ENCODE measurements at places on chromosomes 6 and 20. TPM values are rescaled to one million over a fixed set of nuclear protein-coding genes. Genes with fewer than 3 reads are reported as not detected.
A peak's percentile ranks its signal among the peaks of the same experiment; 100 is the strongest.

DNA sequence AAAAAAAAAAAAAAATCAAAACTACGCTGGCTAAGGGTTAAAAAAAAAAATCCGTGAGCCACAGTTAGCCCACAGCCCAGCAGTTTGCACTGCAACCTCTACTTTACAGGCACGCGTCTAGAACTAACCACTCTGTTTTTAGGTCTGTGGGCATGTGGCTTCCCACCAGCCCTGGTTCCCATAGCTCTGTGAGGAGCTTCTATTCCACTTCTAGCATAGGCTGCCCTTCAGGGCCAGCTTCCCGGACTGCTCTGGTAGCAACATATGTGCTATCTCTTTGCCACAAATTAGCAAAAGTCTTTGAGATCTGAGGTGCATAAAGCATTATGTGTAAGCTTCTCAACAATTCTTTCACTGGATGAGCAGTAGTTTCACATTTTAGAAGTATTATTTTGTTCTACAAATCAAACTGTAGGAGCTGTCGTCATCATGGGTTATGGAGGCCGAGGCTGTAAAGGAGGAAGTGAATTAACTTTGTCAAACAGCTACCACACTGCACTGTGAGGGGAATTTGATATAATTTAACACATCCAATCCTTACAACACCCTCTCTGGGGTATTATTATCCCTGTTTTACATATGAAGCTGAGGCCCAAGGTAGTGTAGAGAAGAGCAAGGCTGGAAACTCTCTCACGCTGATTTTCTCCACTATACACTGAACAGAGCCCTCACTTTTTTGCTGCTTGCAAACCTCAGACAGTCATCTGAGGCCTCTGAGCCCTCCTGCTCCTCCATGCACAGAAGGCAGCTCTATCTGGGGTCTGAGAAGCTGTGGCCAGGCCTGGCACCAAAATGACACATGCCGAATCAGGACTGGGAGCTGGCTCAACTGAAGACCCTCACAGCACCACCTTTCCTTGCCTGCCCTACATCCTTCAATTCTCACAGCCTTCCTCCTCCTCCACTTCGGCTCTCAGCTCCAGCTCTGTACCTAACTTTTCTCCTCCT, 35.4 kb downstream of the MAN1A1 start:
- peak; percentile 26 for DNase-seq

DNA sequence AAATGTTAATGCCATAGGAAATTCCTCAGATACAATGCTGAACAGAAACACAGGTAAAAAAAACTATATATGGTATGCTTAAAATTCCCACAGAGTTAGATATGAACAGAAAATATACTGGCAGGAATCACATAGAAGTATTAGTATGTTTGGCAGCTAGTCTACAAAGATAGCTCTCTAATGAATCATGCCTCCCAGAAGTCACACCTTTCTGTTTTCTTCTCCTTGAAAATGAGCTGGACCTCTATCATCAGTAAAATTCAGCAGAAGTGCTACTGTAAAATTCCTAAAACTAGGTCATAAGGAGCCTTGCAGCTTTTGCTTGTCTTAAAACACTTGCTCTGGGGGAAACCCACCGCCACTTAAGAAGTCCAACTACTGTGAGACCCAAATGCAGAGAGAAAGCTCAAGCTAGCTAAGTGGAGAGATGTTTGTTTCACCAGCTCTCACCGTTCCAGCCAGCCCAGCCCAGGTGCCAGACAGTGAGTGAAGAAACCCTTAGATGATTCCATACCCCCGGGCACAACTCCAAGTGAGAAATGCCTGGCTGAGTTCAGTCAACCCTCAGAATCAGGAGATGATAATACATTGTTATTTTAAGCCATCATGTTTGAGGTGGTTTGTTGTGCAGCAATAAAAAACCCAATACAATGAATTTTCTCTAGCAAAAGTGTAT, 43.0 kb downstream of the TSPYL4 start:
- no peak for DNase-seq

DNA sequence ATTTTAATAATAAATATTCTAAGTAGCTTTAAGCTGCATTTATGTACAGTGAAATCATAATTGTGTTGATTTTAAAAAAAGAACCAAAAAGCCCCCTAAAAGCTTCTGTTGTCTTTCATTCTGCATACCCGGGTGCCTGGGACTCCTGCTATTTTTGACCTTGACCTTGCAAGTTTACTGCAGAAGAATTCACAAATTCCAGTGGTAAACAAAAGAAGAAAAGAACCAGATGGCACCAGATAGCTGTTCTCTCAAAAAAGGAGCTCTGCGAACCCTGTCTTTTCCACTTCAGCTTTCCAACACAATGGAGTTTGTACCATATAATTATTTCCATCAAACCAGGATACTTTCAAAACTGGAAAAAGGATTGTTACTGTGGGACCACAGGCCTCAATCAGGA, 363.3 kb downstream of the SMOC2 start:
- DNase-seq, result no peak

DNA sequence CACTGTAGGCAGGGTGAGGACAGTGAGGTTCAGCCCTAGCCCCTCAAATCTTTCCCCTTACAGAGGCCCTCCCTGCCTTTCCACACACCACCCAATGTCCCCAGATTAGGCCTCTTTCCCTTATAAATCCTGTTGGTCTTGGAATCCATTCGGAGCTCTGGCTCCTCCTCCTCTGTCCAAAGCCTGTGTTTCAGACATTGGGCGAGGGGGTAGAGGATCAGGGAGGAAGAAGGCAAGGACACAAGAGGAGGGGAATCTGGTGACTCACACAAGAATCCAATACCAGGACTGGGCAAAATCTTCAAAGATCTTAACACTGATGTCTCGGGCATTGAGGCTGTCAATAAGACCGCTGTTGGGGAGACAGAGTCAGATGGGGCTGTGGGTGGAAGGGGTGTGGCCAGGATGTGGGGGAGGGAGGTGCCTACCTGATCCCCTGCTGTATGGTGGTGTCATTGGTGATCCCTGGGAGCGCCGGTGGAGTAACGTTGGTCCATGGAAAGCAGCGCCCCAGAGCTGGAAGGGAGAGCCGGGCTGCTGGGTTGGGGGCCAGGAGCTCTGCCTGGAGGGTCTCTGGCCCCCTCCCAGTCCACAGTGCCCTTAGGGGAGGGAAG, 7.6 kb downstream of the SLC44A4 start:
- DNase-seq, result no peak

DNA sequence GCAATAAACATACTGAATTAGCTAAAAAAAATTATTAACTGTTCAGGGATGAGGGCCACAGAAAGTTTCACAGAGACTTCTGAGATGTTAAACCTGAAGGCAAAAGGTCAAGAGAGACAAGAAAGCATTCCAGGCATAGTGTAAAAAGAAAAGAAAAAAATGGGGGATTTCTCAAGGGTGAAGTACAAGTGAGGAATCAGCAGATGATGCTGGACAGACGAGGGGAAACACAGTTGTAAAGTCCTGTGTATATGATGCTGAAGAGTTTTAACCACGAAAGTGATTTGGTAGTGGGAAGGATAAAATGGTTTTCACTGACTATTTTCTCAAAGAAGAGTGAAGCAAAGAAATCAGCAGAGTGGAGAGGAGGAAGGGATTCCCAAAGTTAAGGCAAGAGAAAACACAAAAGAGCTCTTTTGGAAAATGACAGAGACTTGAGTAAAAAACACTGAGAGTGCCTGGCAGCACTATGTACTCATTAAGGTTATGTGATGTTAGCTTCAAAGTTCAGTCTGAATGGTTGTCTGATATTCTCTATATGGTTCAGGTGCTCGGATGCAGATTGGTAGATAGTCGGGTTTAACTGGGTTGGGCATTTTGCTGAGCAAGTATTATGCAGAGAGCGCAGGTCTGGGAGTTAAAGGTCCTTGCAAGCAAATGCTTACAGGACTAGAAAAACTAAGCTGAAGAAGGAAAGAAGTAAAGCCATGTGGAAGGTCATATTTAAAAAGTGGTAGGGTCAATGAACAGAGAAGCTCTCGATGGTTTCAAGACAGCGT, 16.4 kb downstream of the RAB23 start:
- no peak for DNase-seq

DNA sequence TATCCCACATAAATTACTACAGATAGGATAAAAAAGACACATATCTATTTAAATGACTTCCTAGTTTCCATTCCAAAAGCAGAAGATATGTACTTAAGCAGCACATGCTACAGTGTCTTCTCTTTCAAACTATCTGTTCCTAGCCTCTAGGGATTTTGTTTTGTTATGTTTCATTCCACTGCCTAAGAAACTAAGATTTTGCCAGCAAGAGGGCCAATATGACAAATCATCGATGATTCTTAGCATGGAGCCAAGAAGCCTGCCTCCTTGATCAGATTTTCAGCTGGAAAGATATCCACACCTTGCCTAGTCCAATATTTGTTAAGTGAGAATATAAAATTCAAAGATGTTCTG, 7.0 kb downstream of the SNX5 start:
- DNase-seq, result no peak

DNA sequence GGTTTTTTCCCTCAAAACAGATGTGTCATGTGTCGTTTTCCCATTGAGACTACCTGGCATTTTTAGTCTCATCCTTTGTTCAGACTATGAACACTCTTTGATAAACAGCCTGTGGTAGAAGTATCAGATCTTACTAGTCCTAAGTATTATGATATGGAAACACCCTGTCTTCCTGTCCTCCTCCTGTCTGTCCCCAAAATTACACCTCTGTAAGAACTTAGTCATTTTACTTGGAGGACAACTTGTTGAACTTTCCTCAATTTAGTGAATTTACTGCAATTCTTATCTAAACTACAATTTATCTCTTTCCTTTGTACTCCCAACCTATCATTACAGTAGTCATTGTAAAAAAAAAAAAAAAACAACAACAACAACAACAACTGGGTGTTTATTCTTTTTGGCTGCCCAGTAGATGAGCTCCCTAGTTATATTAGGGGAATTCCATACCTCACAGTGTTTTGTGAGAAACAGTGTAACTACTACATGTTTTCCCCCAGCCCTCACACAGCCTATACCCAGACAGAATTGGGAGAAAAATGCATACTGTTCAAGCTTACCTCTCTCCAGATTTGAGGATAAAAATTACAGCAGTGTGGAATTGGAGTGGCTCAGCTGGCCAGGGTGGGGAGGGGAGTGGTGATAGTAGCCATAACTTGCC, 18.5 kb upstream of the ERVFRD-1 start:
- DNase-seq, result no peak

DNA sequence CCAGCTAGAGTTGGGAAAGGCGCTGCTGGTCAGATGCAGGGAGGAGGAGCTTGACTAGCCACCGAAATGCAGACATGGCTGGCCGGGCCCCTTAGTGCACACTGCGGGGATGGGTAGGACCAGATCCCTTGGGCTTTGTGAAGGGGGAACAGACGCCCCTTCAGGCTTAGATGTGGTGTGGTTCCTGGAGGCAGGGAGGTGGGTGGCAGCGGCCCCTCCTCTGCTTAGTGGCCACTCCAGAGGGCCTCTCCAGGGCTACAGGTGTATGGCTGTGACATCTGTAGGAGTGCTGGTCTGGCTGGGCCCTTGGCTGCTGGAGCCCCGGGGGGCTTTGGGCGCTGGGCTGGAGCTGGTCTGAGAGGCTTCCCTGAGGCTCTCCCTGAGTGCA, 5.9 kb downstream of the CCND3 start:
- DNase-seq, result no peak

DNA sequence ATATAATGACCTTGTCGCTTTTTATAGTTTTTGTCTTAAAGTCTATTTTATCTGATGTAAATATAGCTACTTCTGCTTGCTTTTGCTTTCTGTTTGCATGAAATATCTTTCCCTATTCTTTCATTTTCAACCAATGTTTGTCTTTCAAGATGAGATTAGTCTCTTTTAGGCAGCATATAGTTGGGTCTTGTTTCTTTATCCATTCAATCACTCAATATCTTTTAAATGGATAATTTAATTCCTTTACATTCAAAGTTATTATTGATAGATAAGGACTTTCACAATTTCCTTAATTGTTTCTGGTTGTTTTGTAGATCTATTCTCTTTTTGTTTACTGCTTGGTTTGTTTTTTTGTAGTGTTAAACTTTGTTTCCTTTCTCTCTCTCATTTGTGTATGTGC, 43.5 kb upstream of the TPD52L1 start:
- no peak for DNase-seq

- no peak for DNase-seq
Observed at GRCh38 chr6:99121748-99122147, 174.0 kb upstream of the FBXL4 start.

DNA sequence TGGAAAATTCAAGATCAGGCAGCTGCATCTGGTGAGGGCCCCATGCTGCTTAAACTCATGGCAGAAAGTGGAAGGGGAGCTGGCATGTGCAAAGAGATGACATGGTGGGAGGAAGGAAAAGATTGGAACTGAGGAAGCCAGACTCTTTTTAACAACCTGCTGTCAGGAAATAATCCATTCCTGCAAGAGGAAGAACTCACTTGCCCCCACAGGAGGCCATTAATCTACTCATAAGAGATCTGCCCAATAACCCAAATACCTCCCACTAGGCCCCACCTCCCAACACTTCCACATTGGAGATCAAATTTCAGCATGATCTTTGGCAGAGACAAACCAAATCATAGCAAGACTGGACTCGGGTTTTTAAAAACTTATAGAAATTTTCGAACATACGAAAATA, 200.5 kb upstream of the KCNQ5 start:
- DNase-seq, result no peak

DNA sequence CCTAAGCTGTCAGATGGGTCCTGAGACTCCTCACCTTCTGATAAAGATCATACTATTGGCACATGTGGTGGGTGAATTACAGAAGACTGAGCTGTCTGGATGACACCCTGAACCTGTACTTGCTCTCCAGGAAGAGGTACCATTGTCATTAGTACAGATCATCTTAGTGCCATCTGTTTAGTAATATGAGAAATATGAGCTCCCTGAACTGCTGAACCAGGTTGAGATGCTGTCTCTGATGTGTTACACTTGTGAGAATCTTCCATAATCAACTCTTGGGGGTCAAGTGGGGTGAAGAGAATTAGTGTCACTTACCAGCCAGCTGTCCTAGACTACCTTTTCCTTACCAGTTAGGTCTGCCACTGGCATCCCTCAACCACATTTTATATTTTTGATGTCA, 531.0 kb downstream of the EPHA7 start:
- DNase-seq, result no peak

- peak; percentile 77 for DNase-seq
Observed at GRCh38 chr20:10671221-10671918, 2.4 kb downstream of the JAG1 start.

DNA sequence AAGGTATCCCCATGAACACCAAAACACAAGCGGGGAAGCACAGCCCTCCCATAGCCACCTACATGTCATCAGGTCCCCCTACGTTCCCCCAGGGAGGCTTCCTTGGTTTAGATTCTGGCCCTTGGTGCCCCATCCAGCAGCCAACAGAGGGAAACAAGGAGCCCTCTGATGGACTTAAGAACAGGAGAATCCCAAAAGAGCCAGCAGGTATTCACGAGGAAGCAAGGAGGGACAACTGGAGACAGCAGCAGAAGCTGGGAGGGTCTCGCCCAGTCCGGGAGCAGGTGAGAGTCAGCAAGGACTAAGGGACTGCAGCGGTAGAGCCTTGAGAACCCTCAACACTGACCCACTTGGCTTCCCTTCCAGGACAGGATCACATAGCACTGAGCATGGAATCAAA, 58.4 kb upstream of the TOP1 start:
- DNase-seq, result no peak

CFAP206 gene
- total RNA-seq, result 0.32 TPM

AGER gene
- total RNA-seq, result 8.1 TPM

PDE10A gene
- total RNA-seq, result 1.7 TPM

CLPSL2 gene
- total RNA-seq, result not detected

CST4 gene
- not detected for total RNA-seq

Data from mucosa of descending colon (tissue), 3 donors.